ENCODE measurements at places on chromosomes 4 and X.
A peak's percentile ranks its signal among the peaks of the same experiment; 100 is the strongest.

GRCh38 chrX:155028129-155028528 is 1.5 kb downstream of the FUNDC2 start:
- no peaks in the 10 kb centered on the region for H3K36me3 ChIP-seq
- H3K4me1 ChIP-seq, result peaks cover 3% of the 10 kb centered on the region
- DNase-seq, result no peak
- H3K27ac ChIP-seq, result no peak overlapping the region
- H3K27me3 ChIP-seq, result no peaks in the 10 kb centered on the region
- no peak overlapping the region for H3K4me3 ChIP-seq

DNA sequence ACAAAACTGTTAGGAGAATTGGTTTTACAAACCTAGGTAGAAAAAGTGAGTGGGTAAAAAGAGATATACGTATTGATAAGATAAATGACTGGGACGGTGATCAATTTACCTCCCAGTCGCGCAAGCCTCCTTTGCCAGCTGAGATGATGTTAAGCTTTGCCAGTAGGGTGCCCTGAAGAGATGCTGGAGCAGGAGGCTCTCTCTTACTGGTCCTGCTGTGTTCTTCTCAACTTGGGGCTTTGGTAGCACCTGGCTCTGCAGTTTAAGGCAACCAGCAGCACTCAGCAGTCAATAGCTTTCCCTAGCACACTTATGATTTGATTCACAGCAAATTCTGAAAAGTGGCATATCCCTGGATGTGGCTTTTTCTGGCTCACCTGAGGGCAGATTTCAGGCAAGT is 1461.7 kb downstream of the ADGRL3 start:
- H3K36me3 ChIP-seq, result no peaks in the 10 kb centered on the region
- H3K27me3 ChIP-seq, result no peaks in the 10 kb centered on the region
- H3K4me1 ChIP-seq, result no peaks in the 10 kb centered on the region
- H3K4me3 ChIP-seq, result no peak overlapping the region
- H3K27ac ChIP-seq, result no peak overlapping the region
- DNase-seq, result no peak

DNA sequence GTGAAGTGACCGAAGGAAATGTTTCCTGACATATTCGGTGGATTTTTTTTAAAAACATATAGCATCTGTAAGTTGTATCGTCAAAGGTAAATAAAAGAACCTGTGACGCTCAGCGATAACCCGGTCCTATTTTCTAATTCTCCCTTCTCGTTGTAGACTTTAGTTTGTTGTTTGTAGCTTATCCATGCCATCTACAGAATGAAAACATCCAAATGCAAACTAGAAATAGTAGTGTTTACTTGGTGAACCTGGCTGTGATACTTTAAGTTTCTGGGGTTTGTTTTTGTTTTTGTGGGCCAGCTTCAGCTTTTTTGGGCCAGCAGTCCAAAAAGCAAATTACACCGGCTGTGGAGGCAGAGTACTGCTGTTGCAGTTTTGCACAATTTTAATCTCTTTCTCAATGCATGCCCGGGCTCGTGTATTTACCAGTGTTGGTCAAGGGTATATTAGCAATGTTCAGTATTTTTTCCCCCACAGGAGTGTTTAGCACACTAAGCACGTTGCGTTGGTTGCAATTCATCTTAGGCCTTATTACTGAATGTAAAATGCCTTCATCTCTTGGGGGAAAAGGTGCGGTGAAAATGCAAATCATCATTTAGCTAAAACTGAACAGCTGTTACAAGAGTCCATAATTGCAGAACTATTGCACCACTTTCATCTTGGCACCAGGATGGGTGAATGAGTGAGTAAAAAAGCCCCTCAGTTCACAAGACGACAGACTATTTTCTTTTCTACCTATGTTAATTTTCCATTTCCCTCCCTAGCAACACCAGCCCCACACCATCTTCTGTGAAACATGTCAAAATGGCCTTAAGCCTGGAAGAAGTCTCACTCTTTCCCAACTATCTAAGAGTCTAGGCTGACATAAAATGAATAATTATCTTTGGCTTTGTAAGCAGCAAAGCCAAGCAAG is 1.7 kb upstream of the CNOT6L start:
- no peak overlapping the region for H3K27ac ChIP-seq
- DNase-seq, result no peak
- no peaks in the 10 kb centered on the region for H3K36me3 ChIP-seq
- peaks cover 3% of the 10 kb centered on the region for H3K4me1 ChIP-seq
- H3K27me3 ChIP-seq, result no peaks in the 10 kb centered on the region

GRCh38 chrX:129629837-129630236 is 24.9 kb downstream of the APLN start:
- no peak overlapping the region for H3K27ac ChIP-seq
- no peak overlapping the region for H3K4me3 ChIP-seq
- no peaks in the 10 kb centered on the region for H3K4me1 ChIP-seq
- H3K36me3 ChIP-seq, result no peaks in the 10 kb centered on the region
- no peaks in the 10 kb centered on the region for H3K27me3 ChIP-seq
- no peak for DNase-seq

- no peaks in the 10 kb centered on the region for H3K27me3 ChIP-seq
- DNase-seq, result no peak
- no peak overlapping the region for H3K27ac ChIP-seq
- no peaks in the 10 kb centered on the region for H3K4me1 ChIP-seq
- H3K36me3 ChIP-seq, result no peaks in the 10 kb centered on the region
Observed at GRCh38 chr4:66298569-66298968, 628.3 kb upstream of the EPHA5 start.

DNA sequence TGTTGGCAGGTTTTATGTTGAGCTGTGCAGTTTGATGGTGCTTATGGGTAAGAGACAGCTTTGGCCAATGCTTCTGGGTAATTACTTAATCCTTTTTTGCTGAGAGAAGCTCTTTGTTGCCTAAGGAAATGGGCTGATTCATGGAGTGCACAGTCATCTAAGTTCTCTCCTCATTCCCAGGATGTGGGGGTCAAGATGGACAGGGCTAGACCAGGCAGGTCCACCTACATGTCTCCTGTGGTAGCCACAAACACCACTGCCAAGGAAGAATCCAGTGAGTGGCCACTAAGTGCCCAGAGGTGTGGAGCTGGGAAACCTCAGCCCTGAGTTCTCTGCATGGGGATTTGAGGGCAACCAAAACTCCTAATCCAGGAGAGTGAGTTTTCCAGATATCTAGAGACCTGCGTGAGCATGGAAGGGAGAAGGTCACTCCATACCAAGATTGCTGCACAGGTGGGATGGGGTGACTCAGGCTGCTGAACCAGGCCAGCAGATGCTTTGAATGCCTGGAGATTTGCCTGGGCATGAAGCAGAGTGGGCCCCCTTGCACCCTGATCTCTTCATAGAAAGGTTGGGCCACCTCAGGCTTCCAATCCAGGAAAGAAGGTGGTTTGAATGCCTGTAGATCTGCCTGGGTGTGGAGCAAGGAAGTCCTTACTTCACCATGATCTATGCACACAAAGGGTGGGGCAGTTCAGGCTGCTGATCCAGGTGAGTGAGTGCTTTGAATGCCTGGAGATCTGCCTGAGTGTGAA is 234.8 kb upstream of the GNPDA2 start:
- H3K27ac ChIP-seq, result no peak overlapping the region
- no peaks in the 10 kb centered on the region for H3K4me1 ChIP-seq
- H3K27me3 ChIP-seq, result no peaks in the 10 kb centered on the region
- DNase-seq, result no peak

- no peak for DNase-seq
- H3K4me3 ChIP-seq, result no peak overlapping the region
- H3K27me3 ChIP-seq, result no peaks in the 10 kb centered on the region
- no peaks in the 10 kb centered on the region for H3K36me3 ChIP-seq
Observed at GRCh38 chrX:136159611-136160025, 12.3 kb downstream of the FHL1 start.

DNA sequence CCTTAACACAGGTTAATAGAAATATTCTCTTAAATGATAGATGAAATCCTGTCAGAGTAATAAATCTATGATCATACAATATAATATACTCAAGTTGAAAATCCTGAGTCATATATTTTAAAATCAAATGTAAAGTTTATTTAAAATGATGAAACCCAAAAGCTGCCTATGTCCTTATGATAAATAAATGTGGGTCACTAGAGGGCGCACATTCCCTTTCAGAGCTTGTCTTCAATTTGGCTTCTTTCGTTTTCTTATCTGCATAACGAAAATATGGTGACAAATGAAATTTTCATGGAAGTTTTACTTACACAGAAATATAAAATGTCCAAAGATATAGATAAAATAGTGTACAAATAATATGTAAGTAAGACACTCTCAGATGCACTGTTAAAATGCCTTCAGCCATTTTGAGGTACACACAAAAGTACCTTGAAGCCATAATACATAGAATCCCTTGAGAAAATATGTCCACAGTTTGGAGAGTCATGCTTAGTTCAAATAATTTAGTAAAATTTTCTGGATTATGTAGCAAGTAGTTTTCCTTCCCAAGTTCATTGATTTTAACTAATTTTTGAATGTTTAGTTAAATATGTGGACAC is 680.4 kb downstream of the DMD start:
- no peak for DNase-seq
- H3K27me3 ChIP-seq, result no peaks in the 10 kb centered on the region
- H3K27ac ChIP-seq, result no peak overlapping the region
- no peaks in the 10 kb centered on the region for H3K4me1 ChIP-seq

DNA sequence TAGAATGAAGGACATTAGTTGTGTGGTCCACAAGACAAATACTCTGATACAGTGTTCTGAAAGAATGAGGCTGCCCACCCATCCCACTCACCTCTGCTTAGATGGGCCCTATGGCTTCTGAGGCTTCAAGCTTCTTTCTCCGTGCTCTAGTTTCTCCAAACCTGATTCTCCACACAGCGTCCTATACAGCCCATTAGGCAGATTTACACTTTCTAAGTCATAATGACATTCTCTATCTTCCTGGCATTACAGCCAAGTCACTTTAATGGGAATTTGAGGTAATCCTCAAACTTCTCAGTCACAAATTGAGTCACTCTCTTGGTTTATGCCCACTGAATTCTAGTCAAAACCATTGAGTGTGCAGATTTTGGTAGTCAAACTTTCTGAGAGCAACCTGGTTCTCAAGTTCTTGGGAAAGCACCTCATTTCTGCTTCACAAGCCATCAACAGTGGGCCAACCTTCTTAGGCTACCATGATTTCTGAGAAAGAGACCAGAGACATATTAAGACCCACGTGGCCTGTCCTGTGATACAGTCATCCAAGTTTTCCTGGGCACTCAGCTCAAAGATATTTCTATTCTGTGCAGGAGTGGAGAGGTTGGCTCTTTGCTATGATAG is 6.2 kb upstream of the SETD7 start:
- H3K4me1 ChIP-seq, result peaks cover 9% of the 10 kb centered on the region
- DNase-seq, result no peak
- H3K36me3 ChIP-seq, result no peaks in the 10 kb centered on the region
- H3K4me3 ChIP-seq, result no peak overlapping the region
- H3K27ac ChIP-seq, result no peak overlapping the region

GRCh38 chr4:104032896-104033295 is 313.1 kb upstream of the TACR3 start:
- no peaks in the 10 kb centered on the region for H3K27me3 ChIP-seq
- no peaks in the 10 kb centered on the region for H3K36me3 ChIP-seq
- no peak overlapping the region for H3K27ac ChIP-seq
- H3K4me1 ChIP-seq, result no peaks in the 10 kb centered on the region
- DNase-seq, result no peak
- no peak overlapping the region for H3K4me3 ChIP-seq

GRCh38 chr4:132101526-132101925 is 1047.6 kb upstream of the PCDH10 start:
- H3K36me3 ChIP-seq, result no peaks in the 10 kb centered on the region
- H3K27me3 ChIP-seq, result no peaks in the 10 kb centered on the region
- no peaks in the 10 kb centered on the region for H3K4me1 ChIP-seq
- DNase-seq, result no peak

GRCh38 chr4:2141762-2142451 is 82.8 kb downstream of the NAT8L start:
- DNase-seq, result peak; percentile 10
- peaks cover 39% of the 10 kb centered on the region for H3K27me3 ChIP-seq
- peaks cover 5% of the 10 kb centered on the region for H3K4me1 ChIP-seq

GRCh38 chr4:146176891-146177290 is 1.4 kb downstream of the LSM6 start:
- H3K4me3 ChIP-seq, result peak overlapping the region; percentile 84
- no peak overlapping the region for H3K27ac ChIP-seq
- 0 out of 2 replicates have a peak, but pooled peaks cover 4% of the 10 kb centered on the region for H3K36me3 ChIP-seq
- no peaks in the 10 kb centered on the region for H3K27me3 ChIP-seq
- peaks cover 2% of the 10 kb centered on the region for H3K4me1 ChIP-seq
- DNase-seq, result no peak

DNA sequence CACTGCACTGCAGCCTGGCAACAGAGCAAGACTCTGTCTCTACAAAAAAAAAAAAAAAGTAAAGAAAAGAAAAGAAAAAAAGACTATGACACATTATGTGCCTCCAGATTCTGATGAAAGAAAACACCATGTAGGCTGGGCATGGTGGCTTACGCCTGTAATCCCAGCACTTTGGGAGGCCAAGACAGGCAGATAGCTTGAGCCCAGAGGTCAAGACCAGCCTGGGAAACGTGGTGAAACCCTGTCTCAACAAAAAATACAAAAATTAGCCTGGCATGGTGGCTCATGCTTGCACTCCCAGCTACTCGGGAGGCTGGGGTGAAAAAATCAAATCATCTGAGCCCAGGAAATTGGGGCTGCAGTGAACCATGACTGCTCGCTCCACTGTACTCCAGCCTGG is 19.4 kb downstream of the THOC2 start:
- no peaks in the 10 kb centered on the region for H3K4me1 ChIP-seq
- no peaks in the 10 kb centered on the region for H3K27me3 ChIP-seq
- no peak overlapping the region for H3K27ac ChIP-seq
- DNase-seq, result no peak
- no peak overlapping the region for H3K4me3 ChIP-seq

DNA sequence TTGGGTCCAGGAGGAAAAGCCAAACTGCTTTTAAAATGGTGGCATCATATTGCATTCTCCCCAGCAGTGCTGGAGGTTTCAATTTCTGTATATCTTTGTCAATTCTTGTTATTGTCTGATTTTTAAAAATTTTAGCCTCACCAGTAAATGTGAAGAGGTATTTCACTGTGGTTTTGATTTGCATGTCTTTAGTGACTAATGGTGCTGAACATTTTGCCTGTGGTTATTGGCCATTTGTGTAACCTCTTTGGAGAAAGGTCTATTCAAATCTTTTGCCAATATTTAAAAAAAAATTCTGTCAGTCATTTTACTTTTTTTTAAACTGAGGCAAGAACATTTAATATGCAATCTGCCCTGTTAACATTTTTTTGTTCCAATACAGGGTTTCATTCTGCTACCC is 322.1 kb downstream of the TLL1 start:
- H3K4me3 ChIP-seq, result no peak overlapping the region
- no peaks in the 10 kb centered on the region for H3K4me1 ChIP-seq
- no peak overlapping the region for H3K27ac ChIP-seq
- no peaks in the 10 kb centered on the region for H3K27me3 ChIP-seq
- H3K36me3 ChIP-seq, result no peaks in the 10 kb centered on the region
- DNase-seq, result no peak

GRCh38 chr4:47788126-47788525 is 49.7 kb downstream of the CORIN start:
- no peaks in the 10 kb centered on the region for H3K27me3 ChIP-seq
- no peaks in the 10 kb centered on the region for H3K4me1 ChIP-seq
- no peak for DNase-seq
- H3K4me3 ChIP-seq, result no peak overlapping the region
- H3K27ac ChIP-seq, result no peak overlapping the region
- H3K36me3 ChIP-seq, result no peaks in the 10 kb centered on the region
